ENCODE measurements at places on chromosomes 11 and 22.

- peaks cover 22% of the 10 kb centered on the region for H3K4me1 ChIP-seq
- no peak overlapping the region for H3K4me3 ChIP-seq
- peaks cover 4% of the 10 kb centered on the region for H3K27me3 ChIP-seq
- no peaks in the 10 kb centered on the region for H3K36me3 ChIP-seq
- DNase-seq, result no peak
Observed at GRCh38 chr11:122634501-122634900, 21.0 kb upstream of the UBASH3B start.

GRCh38 chr22:30875481-30876215 lies 92.9 kb downstream of the MORC2 start:
- DNase-seq, result no peak
- H3K36me3 ChIP-seq, result no peaks in the 10 kb centered on the region
- H3K4me1 ChIP-seq, result no peaks in the 10 kb centered on the region
- no peaks in the 10 kb centered on the region for H3K27me3 ChIP-seq
- H3K27ac ChIP-seq, result no peak overlapping the region

GRCh38 chr22:40444178-40444831 lies 73.9 kb downstream of the SGSM3 start:
- H3K27ac ChIP-seq, result no peak overlapping the region
- H3K4me3 ChIP-seq, result no peak overlapping the region
- peaks cover 21% of the 10 kb centered on the region for H3K4me1 ChIP-seq
- H3K36me3 ChIP-seq, result peaks cover 33% of the 10 kb centered on the region
- no peaks in the 10 kb centered on the region for H3K27me3 ChIP-seq
- no peak for DNase-seq

GRCh38 chr22:45476814-45477213 lies 25.9 kb upstream of the FBLN1 start:
- no peak overlapping the region for H3K27ac ChIP-seq
- H3K4me3 ChIP-seq, result no peak overlapping the region
- H3K27me3 ChIP-seq, result peaks cover 27% of the 10 kb centered on the region
- H3K4me1 ChIP-seq, result no peaks in the 10 kb centered on the region
- peaks cover 2% of the 10 kb centered on the region for H3K36me3 ChIP-seq

- no peak overlapping the region for H3K27ac ChIP-seq
- no peak overlapping the region for H3K4me3 ChIP-seq
- no peak for DNase-seq
- H3K27me3 ChIP-seq, result no peaks in the 10 kb centered on the region
- no peaks in the 10 kb centered on the region for H3K4me1 ChIP-seq
Observed at GRCh38 chr22:33864723-33865130, 55.5 kb downstream of the LARGE1 start.

DNA sequence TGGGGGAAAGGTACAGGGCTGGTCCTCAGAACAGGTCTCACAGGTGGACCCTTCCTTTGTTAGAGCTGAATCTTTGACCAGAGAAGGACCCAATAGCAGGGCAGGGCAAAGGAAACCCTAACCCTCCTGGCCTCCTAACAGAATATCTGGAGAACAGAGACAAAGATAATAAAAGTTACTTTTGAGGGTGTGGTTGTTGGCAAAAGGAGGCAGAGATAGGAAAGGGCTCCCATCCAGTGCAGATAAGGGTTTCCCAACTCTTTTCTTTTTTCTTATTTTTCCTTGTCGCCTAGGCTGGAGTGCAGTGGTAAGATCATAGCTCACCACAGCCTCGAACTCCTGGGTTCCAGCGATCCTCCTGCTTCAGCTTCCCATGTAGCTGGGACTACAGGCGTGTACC lies 11.9 kb downstream of the PCSK7 start:
- DNase-seq, result no peak
- H3K27ac ChIP-seq, result no peak overlapping the region
- H3K4me3 ChIP-seq, result no peak overlapping the region

GRCh38 chr11:83852775-83853442 lies 566.7 kb upstream of the CCDC90B start:
- H3K36me3 ChIP-seq, result no peaks in the 10 kb centered on the region
- H3K4me3 ChIP-seq, result no peak overlapping the region
- no peaks in the 10 kb centered on the region for H3K4me1 ChIP-seq
- no peaks in the 10 kb centered on the region for H3K27me3 ChIP-seq
- H3K27ac ChIP-seq, result no peak overlapping the region

DNA sequence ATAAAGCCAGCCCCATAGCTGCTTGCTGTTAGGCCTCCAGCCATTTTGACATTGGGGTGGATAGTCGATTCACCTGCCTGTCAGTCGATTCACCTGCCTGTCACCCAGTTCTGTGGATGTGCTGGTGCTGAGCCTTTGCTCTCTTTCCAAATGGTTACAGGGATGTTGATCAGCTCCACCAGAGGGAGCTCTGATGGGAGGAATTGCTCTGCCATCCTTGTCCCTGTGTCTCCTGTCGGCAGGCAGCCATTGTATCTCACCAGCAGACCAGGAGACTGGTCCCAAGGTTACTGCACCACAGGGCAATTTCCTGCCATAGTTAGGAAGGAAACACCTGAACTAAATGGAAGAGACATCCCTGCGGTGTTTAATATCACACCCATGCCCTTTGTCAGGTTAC lies 6.1 kb downstream of the MPEG1 start:
- H3K36me3 ChIP-seq, result no peaks in the 10 kb centered on the region
- H3K4me1 ChIP-seq, result peaks cover 8% of the 10 kb centered on the region
- peaks cover 31% of the 10 kb centered on the region for H3K27me3 ChIP-seq
- no peak overlapping the region for H3K27ac ChIP-seq
- no peak overlapping the region for H3K4me3 ChIP-seq

GRCh38 chr11:77269484-77270123 lies 31.9 kb downstream of the GDPD4 start:
- no peaks in the 10 kb centered on the region for H3K36me3 ChIP-seq
- no peaks in the 10 kb centered on the region for H3K4me1 ChIP-seq

- DNase-seq, result no peak
- H3K36me3 ChIP-seq, result peaks cover 3% of the 10 kb centered on the region
- H3K27me3 ChIP-seq, result no peaks in the 10 kb centered on the region
Observed at GRCh38 chr11:125513705-125514265, 17.7 kb upstream of the FEZ1 start.

DNA sequence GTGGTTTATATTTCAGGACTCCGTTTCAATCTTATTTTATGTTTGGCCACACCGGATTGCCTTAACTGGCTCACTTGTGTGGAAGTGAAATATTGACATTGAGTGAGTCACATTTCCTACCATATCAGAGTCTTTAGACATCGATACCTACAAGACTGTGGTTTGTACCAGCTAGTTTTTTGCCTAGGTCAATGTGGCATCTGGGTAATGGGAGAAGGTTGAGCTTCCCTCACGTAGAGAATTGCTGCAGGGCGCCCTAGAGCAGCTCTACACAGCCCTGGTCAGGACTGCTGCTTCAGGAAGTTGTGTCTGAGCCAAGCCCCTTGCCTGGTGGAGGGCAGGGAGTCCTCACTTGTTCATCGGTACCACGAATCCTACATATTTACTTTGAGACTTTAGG lies 1.6 kb downstream of the GRAMD1B start:
- H3K27ac ChIP-seq, result peak overlapping the region; percentile 88
- H3K4me3 ChIP-seq, result peak overlapping the region; percentile 89
- peaks cover 46% of the 10 kb centered on the region for H3K36me3 ChIP-seq
- peak; percentile 58 for DNase-seq
- peaks cover 58% of the 10 kb centered on the region for H3K4me1 ChIP-seq
- no peaks in the 10 kb centered on the region for H3K27me3 ChIP-seq

GRCh38 chr22:50485221-50486131 lies 1.2 kb upstream of the MIOX start:
- no peaks in the 10 kb centered on the region for H3K4me1 ChIP-seq
- peak overlapping the region; percentile 3 for H3K27ac ChIP-seq
- no peaks in the 10 kb centered on the region for H3K27me3 ChIP-seq
- H3K4me3 ChIP-seq, result no peak overlapping the region

DNA sequence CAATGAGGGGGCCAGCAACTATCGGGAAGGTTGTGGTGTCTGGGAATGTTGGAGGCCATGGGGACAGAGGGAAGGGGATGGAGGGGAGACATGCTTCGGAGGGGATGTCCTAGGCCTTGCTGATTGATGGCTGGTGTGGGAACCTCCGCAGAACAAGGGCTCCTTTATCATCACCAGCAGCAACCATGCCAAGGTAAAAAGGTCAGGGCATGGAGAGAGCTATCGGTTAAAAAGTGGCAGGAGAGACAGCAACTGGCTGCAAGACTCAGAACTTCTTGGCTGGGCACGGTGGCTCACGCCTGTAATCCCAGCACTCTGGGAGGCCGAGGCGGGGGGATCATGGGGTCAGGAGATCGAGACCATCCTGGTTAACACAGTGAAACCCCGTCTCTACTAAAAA lies 3.0 kb downstream of the GSTT4 start:
- peaks cover 5% of the 10 kb centered on the region for H3K27me3 ChIP-seq
- H3K4me1 ChIP-seq, result peaks cover 2% of the 10 kb centered on the region
- no peaks in the 10 kb centered on the region for H3K36me3 ChIP-seq
- no peak overlapping the region for H3K4me3 ChIP-seq
- no peak overlapping the region for H3K27ac ChIP-seq
- DNase-seq, result no peak

- H3K4me1 ChIP-seq, result peaks cover 14% of the 10 kb centered on the region
- H3K27ac ChIP-seq, result no peak overlapping the region
- DNase-seq, result no peak
- H3K36me3 ChIP-seq, result peaks cover 2% of the 10 kb centered on the region
- no peak overlapping the region for H3K4me3 ChIP-seq
- H3K27me3 ChIP-seq, result no peaks in the 10 kb centered on the region
Observed at GRCh38 chr11:73989156-73989555, 6.5 kb upstream of the UCP2 start.

DNA sequence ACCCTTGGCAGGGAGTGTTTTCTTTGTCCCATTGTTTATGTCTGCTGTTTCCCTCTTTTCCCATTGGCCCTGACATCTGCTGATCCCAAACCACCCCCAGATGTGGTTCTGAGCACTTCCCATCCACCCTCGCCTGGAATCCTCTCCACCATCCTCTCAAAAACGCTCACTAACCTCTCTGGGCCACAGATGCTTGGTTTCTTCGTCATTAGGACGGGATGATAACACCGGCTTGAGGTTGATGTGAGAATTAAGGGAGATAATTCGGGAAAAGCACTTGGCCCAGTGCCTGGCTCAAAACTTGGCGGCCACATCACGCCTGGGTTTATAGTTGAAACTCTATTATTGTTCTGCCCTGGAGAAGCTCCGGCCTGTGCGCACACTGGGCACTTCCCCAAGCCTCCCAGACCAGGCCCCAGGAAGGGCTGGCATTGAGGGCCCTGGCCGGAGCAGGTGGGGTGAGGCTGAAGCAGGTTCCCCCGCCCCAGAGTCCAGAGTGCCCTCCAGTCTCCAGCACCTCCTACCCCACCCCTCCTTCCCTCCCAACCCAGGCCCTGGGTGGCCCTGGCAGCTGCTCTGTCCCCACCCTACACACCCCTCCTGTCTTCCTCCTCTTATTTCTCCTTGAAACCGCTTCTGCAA lies 63.7 kb downstream of the CYTH4 start:
- H3K27me3 ChIP-seq, result peaks cover 7% of the 10 kb centered on the region
- no peak overlapping the region for H3K4me3 ChIP-seq
- no peak overlapping the region for H3K27ac ChIP-seq
- H3K36me3 ChIP-seq, result no peaks in the 10 kb centered on the region

DNA sequence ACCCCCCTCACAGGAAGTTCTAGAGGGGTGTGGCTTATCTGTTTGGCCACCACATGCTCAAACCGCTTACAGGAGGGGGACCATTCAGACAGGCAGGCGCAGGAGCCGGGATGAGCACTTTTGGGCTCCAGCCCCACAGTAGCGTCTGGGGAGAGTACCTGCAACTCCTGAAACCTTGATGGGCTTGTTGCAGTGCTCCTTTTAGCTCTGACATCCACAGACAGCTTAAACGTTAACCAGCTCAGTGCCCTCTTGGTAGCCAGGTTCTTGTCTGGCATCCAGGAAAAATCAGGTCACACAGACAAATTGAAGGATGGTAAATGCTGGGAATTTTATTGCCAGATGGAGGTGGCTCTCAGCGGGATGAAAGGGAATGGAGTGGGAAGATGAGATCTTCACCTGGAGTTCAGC lies 326.3 kb downstream of the ETS1 start:
- peaks cover 5% of the 10 kb centered on the region for H3K27me3 ChIP-seq
- no peak overlapping the region for H3K27ac ChIP-seq
- H3K4me3 ChIP-seq, result no peak overlapping the region
- no peaks in the 10 kb centered on the region for H3K36me3 ChIP-seq

- H3K36me3 ChIP-seq, result peaks cover 3% of the 10 kb centered on the region
- H3K27me3 ChIP-seq, result no peaks in the 10 kb centered on the region
- DNase-seq, result no peak
- no peaks in the 10 kb centered on the region for H3K4me1 ChIP-seq
- H3K4me3 ChIP-seq, result no peak overlapping the region
Observed at GRCh38 chr22:26777156-26777801, 119.9 kb downstream of the MIAT start.

DNA sequence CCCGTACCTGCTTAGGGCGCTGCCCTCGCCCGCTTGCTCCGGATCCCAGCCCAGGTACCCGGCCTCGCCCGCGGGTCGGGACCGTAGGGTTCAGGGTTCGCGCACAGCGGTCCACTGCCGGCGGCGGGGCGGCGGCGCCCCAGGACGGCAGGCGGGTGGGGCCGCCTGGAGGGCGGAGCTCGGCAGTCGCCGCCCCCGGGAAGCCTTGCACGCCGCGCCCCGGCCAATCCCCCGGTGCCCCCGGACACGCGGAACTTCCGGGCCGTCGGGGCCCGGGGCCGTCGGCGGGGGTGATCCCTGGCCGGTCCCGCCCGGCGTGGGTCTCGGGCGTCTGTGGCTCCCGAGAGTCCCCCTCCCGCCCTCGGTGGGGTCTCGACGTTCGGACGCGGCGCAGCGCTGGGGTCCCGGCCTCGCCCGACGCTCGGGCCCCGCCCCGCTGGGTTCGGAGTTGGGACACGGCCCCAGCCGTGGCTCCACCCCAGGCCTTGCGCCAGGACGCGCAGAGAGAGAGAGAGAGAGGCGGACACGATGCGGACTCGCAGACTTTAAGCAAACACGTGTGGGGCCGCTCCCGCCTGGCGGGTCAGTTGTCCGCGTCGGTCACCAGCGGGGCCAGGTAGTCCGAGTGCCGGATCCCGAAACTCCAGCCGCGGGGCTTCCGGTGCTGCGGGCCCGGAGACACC lies at the start of gene TYMP:
TYMP (minus strand) TSS at position 116 of the 683 bp plus-strand sequence. CDS start 303 bp downstream, outside the sequence.
- peak within 1 kb of the TSS; percentile 100 for H3K27ac ChIP-seq
- peaks cover 11% of the 10 kb centered on the region for H3K36me3 ChIP-seq
- peak within 1 kb of the TSS; percentile 94 for H3K4me3 ChIP-seq
- no peaks in the 10 kb centered on the region for H3K27me3 ChIP-seq
- DNase-seq, result peak; percentile 88
- peaks cover 49% of the 10 kb centered on the region for H3K4me1 ChIP-seq

All from activated CD8-positive, alpha-beta memory T cell treated with anti-CD3 and anti-CD28 coated beads, Interleukin-2, amount 10 ng/mL, durations not matched to agents 7 days and 5 days (primary cell).